Progenitor cell of endocrine pancreas (in vitro differentiated cells): ENCODE measurements at places on chromosomes 2 and 18.
A peak's percentile ranks its signal among the peaks of the same experiment; 100 is the strongest.

DNA sequence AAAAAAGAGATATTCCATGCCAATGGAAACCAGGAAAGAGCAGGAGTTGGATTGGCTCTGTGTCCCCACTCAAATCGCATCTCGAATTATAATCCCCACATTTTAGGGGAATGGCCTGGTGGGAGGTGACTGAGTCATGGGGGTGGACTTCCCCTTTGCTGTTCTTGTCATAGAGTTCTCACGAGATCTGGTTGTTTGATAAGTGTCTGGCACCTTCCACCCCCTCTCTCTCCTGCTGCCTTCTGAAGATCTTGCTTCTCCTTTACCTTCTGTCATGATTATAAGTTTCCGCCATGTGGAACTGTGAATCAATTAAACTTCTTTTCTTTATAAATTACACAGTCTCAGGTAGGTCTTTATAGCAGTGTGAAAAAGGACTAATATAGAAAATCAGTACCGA is 355.6 kb downstream of the NBAS start:
- DNase-seq = no peak

DNA sequence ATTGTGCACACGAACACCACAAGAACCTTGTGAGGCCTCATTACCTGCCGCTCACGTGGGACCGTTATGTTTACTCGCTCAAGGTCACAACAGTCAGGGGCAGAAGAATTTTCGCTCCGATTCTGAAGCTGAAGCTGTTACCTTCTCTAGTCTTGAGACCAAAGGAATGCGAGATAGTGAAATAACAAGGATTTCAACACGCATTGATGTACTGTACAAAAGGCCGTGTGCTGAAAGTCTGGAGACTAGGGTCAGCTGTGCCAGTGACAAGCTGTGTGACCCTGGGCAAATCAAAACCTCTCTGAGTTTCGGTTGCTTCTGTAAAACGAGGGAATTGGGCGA is 583 bp downstream of the NEMP2 start:
- no peak for DNase-seq

DNA sequence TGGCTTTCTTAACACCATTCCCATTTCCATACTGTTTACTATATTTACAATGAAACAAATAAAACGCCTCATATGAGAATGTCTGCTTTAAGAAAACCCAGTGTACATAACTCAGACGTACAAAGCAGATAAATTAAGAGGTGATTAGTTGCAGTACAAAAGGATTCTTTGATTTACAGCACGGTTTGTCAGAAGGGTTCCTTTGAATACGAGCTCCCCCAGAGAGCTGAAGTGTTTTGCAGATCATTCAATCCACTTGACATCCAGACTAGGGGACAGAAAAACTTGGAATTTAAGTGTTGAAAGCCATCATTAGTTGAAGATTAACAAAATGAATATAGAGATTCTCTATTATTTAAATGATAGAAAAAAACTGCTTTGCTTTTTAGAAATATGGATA is 72.5 kb downstream of the RAPGEF4 start:
- DNase-seq = no peak

DNA sequence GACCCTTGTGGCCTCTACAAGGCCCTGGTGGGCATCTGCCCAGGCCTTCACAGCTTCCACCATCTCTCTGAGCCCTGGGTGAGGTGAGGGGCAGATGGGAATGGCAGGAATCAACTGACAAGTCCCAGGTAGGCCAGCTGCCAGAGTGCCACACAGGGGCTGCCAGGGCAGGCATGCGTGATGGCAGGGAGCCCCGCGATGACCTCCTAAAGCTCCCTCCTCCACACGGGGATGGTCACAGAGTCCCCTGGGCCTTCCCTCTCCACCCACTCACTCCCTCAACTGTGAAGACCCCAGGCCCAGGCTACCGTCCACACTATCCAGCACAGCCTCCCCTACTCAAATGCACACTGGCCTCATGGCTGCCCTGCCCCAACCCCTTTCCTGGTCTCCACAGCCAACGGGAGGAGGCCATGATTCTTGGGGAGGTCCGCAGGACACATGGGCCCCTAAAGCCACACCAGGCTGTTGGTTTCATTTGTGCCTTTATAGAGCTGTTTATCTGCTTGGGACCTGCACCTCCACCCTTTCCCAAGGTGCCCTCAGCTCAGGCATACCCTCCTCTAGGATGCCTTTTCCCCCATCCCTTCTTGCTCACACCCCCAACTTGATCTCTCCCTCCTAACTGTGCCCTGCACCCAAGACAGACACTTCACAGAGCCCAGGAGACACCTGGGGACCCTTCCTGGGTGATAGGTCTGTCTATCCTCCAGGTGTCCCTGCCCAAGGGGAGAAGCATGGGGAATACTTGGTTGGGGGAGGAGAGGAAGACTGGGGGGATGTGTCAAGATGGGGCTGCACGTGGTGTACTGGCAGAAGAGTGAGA is 2.0 kb downstream of the PROC start:
- DNase-seq = no peak

DNA sequence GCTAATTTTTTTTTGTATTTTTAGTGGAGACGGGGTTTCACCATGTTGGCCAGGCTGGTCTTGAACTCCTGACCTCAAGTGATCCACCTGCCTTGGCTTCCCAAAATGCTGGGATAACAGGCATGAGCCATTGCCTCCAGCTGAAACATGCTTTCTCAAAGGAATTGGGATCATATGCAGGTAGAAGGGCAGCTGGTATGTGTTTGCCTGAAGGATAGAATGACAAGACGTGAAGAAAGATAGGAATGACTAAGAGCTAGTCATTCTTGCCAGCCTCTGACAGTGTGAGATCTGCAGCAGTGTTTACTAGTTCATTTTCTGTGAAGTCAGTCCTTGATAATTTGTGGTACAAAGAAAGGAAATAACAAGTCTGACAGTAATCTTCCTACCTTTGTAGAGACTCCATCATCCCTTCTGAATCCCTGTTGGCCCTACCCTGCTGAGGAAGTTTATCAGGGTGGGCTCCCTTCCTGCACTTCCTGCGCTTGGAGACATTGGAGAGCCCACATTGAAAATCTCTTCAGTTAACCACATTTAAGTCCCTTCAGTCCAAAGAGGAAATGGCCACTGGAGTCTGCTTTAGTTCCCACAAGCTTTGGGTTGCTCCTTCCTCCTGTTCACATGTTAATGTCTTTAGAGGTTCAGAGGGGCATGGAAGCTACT is 14.7 kb downstream of the CFLAR start:
- DNase-seq = no peak

GRCh38 chr2:193793914-193794313 is 1599.2 kb upstream of the TMEFF2 start:
- DNase-seq = no peak

- DNase-seq = peak; percentile 87
Observed at GRCh38 chr2:96951125-96951654, 35.2 kb downstream of the FAM178B start.

- no peak for DNase-seq
Observed at GRCh38 chr18:25648716-25649260, 296.8 kb upstream of the ZNF521 start.

- DNase-seq = no peak
Observed at GRCh38 chr18:8610459-8610851, 1.2 kb downstream of the RAB12 start.

DNA sequence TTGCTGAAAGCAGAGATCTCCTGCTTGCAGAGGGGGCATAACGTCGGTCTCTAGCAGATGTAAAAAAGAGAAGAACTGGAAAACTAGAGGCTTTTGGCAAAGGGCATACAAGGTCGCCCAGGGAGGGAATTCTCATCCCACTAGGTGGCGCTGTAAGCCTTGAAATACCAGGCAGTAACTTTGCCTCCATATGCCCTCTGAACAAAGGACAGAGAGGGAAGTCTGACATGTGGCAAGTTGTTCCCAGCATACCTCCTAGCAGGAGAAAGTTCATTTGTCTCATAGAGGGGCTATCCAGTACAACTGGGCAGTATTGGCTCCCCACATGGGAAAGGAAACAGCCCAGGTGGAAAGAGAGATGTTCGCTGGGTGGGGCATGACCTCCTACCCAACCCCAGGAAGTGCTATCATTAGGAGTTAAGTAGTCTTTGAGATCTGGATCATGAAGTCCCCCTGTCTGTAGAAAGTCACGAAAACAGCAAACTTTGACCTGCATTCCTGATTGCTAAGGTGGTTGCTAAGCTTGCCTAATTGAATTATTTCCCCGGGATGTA is 39.9 kb downstream of the STK17B start:
- no peak for DNase-seq
